Stimulated activated effector memory CD8-positive, alpha-beta T cell treated with anti-CD3 and anti-CD28 coated beads, Interleukin-12 subunit alpha, Interleukin-12 subunit beta, amount 100 ng/mL, for 72 hours (primary cell): ENCODE measurements at places on chromosomes 2 and 18.
A peak's percentile ranks its signal among the peaks of the same experiment; 100 is the strongest.

- DNase-seq, result no peak
Measured at GRCh38 chr18:11464129-11464528, 145.3 kb upstream of the SLC35G4 start.

DNA sequence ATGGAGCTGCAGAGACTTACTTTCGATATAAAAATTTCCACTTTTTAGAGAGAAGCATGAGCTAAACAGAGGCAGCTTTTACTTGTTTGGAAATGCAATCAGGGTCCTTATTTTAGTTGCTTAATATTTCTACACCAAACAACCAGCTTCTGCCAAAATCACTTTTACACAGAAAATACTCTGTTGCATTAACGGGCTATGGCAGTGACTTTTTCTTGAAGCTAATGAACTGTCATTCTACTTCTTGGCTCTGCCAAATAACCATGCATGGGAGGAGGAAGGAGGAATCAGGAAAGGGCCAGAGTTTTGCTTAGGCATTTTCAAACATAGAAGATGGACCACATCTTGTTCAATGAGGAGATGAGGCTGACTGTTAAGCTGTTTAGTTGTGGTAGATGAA lies 23.6 kb upstream of the LTBP1 start:
- DNase-seq, result no peak

- DNase-seq, result no peak
Measured at GRCh38 chr18:48897531-48897930, 53.2 kb downstream of the SMAD7 start.

GRCh38 chr2:111662771-111663470 lies 221.1 kb downstream of the ANAPC1 start:
- DNase-seq, result peak; percentile 71

DNA sequence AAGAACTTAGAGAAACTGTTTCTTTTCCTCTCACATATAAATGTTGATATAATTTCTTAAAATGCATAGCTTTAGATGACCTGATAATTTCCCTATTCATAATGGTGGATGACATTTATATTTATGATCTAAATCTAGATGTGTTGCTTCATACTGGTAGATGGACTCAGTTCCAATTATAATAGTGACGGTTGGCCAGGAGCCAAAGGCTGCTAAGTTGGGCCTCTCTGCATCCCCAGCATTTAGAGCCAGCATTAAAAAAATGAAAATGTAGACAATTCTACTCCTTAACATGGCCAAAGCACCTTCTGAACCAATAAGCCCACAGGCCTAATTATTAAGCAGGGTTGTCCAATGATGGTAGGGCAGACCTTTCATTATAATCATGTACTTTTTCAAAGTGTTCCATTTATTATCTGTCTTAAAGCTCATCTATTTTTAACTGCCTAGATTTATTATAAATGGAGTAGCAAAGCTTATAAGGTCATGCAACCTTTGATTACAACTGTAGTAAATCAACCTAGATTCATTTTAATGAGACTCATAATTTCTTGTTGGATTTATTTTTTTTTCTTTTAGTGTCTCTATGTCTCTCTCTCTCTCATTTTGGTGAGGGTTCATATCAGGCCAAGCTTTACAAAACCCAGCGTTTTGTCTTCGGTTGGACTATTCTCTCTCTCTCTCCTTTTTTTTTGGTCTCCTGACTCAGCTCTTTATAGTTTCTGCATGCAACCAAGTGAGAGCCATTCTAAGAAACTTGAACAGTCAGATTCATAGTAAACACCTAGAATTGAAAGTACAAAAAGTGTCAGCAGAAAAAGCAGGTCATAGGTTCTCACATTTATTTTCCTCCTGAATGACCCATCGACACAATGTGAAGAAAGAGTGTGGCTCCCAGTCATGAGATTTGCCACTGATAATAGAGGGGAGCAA lies 2016.1 kb upstream of the PIK3C3 start:
- no peak for DNase-seq

DNA sequence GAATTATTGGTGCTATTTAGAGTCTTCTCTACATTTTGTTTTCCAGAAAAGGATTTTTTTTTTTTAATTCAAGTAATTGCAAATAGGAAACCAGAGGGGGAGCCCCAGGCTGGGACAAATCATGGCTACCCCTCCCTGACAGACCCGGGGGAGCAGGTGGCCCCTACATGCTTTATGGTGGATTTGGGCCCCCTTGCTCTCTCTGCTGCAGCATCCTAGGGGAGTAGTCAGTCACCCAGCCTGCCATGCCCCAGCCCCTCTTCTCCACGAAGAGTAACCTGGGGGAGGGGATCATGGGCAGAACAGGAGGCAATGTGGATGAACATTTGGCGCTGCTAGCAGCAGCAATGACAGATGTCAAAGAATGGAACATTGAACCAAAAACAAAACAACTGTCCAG lies 4.6 kb downstream of the C2orf81 start:
- DNase-seq, result no peak

- no peak for DNase-seq
Measured at GRCh38 chr18:13035249-13035914, 44.2 kb downstream of the CEP192 start.

DNA sequence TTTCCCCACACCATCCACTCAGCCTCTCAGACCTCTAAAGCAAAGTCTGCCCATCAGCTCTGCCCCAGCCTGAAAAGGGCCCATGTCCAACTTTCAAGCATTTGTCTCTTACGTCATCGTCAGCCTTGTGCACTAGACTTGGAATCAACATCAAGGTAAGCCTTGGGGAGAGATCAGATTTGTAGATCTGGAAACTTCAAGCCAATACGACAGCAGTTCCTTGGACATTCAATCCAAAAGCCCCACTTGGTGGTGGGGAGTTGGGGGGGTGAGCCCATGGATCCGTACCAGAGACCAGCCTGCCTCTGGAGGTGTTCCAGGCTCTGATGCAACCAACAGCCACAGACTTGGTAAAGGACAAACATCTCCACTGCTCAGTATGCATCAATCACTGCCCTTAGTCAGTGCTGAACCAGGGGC lies 206.8 kb upstream of the MEIS1 start:
- no peak for DNase-seq

GRCh38 chr2:11118761-11119160 lies 36.5 kb upstream of the SLC66A3 start:
- DNase-seq, result no peak

GRCh38 chr18:76448256-76449110 lies 46.6 kb downstream of the ZNF516 start:
- DNase-seq, result no peak

- no peak for DNase-seq
Measured at GRCh38 chr2:88874063-88874657, 182.7 kb downstream of the RPIA start.
